NCI-H82 (cell line): ENCODE measurements at places on chromosomes 5 and 9.

GRCh38 chr9:93231121-93231694 lies 47.3 kb downstream of the WNK2 start:
- no peak for DNase-seq

DNA sequence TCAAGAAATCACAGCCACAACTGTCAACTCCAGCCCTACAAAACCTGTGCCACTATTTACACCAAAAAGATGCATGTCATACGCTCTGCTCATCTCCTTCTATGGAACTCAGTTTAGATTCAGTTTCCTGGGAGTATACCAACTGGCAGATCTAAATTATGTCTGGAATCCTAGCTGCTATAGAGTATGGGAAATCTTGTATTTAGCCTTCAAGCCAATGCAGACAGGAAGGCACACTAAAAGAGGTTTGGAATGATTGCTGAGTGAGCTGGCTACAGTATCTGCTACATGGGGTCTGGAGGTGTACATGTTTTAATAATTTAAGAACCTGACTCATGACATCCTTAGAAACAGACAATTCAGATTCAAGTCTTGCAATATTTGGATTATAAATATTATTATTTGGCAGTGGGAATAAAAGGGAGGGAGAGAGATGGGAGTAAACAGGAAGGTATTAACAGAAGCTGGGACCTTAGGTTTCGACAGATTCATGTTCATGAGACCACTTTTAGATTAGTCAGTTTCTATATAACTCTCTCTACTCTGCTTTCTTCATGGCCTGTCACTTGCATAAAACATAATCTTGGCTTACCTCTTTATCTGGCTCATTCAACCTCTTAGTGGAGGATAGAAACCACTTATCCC lies 178.8 kb upstream of the HAPLN1 start:
- no peak for DNase-seq

DNA sequence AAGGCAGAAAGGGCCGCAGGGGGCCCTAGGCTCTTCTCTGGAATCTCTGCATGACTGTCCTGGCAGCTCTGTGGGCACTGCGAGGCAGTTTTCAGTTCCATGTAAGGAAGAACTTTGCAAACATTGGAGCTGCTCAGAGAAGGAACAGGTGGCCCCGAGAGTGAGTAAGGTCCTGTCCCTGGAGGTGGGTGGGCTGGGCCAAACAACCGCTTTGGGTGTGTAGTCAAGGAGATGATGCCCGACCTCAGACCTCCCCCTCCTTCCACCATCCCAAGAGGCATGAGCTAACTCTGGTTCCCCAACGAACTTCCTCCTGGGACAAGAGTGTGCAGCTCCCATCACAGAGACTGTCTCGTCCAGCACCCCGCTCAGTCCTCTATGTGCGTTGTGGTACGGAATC lies 20.5 kb downstream of the CSF1R start:
- DNase-seq, result no peak

DNA sequence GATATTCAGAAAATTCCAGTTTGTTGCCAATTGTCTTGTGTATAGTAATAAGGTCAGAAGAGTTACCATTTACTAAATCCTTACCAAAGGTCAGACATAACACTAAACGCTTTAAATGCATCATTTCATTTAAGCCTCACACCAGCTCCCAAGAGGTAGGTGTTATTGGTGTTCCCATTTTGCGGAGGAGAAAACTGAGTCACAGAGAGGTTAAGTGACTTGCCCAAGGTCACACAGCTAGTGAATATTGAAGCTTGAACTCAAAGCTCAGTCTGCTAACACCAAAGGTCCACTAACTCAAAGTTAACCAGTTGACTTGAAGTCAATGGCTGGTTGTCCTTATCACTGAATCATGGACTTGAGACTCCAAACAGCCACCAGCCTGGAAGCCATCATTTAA lies 40.8 kb upstream of the NTNG2 start:
- DNase-seq, result no peak

- no peak for DNase-seq
Measured at GRCh38 chr5:55039843-55040242, 15.8 kb downstream of the GZMK start.

DNA sequence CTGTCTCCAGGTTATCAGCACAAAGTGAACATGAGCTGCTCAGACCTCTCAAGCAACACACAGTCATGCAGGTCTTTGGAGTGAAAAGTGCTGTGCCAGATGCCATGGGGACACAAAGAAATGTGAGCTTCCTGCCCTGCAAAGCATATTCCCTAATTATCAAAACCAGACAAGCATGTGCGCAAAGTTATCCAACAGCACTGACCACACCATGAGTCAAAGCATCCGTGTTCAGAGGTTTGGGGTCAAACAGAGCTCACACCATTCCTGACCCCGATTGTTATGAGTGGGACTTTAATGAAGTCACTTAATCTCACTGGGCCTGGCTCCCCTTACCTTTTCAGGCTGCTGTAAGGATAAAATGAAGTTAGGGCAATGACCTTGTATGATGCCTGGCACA lies 138.5 kb downstream of the SLIT3 start:
- no peak for DNase-seq

- no peak for DNase-seq
Measured at GRCh38 chr9:87518702-87519335, 21.2 kb downstream of the DAPK1 start.

- no peak for DNase-seq
Measured at GRCh38 chr9:100126423-100126822, 27.4 kb downstream of the INVS start.

DNA sequence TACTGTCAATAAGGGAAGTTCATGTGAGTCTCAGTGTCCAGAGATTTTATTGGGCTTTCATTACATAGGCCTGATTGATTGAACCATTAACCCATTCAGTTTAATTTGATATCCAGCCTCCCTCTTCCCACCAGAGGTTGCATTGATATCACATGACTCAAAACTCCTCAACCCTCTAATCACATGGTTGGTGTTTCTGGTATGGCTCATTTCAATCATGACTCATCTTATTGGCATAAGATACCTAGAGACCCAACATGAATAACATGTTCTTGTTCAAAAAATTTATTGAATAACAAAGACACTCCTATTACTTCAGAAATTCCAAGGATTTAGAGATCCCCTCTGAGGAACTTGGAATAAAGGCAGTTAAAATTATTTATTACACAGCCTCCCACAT lies 982.2 kb downstream of the TLE1 start:
- no peak for DNase-seq

DNA sequence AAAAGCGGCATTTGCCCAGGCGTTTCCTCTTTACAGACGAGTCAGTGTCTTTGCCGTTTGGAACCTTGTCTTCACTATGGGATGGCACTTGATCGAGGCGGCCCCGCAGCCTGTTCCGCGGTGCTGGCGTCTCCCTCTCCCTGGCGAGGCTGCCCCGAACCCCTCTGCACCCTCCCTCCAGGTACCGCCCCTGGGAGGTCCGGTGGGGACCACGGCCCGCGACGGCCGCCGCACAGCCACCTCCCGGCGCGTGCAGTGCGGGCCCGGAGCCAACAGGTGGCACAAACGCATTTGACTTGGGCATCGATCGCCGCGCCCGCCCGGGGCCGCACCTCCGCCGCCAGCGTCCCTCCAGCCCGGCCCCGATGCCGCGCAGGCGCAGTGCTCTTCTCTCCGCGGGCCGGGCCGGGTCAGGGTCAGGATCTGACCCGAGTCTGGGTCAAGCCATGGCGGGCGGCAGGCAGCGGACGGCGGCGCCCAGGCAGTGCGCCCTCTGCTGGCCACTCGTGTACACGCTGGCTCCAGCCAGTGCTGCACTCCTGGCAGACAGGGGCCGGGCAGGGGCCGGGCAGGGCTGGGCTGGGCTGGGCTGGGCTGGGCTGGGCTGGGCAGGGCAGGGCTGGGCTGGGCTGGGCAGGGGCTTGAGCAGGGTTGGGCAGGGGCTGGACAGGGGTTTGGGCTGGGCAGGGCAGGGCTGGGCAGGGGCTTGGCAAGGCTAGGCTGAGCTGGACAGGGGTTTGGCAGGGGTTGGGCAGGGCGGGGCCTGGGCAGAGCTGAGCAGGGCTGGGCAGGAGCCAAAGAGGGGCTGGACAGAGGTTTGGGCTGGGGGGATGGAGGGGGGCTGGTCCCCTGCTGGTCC lies 155.8 kb upstream of the IRX4 start:
- peak; percentile 59 for DNase-seq

- no peak for DNase-seq
Measured at GRCh38 chr5:44870430-44870829, 61.7 kb downstream of the MRPS30 start.

- no peak for DNase-seq
Measured at GRCh38 chr5:40717281-40717680, 37.6 kb downstream of the PTGER4 start.

DNA sequence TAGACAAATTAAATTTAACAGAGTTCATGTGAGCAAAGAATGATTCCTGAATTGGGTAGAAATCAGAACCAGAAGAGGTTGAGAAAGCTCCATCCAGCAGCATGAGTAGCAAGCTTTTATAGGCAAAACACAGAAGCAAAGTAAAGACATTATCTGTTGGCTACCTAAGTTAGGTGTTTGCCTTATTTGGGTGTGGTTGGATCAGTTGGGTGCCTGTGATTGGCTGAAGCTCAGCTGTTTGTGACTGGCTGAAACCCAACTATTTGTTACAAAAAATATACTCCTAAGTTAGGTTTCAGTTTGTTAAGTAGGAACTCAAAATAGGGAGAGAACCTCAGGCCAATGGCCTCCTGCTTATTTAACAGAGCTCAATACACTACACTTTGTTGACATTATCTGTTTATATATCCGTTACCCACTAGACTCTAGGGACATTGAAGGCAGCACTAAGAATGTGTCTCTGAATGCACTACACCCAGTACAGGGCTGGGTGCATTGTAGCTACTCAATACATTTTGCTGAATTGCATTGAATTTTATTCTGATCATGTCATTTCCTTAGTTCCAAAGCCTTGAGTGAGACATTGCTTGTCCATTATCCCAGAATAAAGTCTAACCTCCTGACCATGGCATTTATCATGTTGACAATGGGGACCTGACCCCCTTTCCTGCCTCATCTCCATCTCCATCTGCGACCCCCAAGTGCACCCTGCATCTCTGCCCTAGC lies 98.7 kb downstream of the CCDC192 start:
- DNase-seq, result no peak

DNA sequence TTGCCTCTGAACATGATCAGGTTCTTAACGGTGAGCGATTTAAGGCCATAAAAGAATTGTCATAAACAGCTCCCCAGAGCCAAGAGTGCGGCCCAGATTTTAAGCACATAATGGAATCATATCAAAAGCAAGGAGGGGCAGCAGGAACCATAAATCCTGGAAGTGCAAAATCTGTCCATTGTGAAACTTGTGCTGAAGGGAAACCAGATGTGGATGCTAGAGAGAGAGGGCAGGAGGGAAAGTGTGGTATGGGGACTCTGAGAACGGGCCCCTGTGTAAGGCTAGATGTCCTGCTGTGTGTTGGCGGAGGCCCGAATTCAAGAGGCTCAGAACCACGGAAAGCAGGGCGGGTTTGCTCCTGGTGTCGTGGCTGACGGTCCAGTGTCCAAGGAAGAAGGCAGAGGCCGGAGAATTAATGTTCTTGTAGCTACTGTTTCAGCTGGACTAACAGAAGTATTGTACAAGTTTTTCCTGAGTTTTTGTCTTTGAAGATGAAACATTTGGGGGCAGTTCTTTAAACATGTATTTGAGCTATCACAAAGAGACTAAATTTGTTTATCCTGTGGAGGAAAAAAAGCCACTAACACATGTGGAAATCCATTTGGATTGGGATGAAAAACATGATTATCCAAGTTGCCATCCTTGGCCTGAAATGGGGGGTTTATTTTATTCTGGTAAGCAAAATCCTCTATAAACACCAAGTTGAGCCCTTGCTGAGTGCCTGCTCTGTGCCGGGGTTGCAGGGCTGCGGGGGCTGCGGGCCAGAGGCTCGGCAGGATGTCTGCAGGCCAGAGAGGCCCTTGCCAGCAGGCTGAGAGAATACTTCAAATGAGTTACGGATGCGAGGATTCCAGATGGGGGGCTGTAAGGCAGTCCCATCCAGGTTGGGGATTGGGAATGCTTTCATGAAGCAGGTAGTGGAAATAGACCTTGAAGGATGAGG lies 9.2 kb upstream of the CXCL14 start:
- DNase-seq, result no peak

GRCh38 chr9:12680341-12680740 lies 12.8 kb upstream of the TYRP1 start:
- DNase-seq, result no peak

DNA sequence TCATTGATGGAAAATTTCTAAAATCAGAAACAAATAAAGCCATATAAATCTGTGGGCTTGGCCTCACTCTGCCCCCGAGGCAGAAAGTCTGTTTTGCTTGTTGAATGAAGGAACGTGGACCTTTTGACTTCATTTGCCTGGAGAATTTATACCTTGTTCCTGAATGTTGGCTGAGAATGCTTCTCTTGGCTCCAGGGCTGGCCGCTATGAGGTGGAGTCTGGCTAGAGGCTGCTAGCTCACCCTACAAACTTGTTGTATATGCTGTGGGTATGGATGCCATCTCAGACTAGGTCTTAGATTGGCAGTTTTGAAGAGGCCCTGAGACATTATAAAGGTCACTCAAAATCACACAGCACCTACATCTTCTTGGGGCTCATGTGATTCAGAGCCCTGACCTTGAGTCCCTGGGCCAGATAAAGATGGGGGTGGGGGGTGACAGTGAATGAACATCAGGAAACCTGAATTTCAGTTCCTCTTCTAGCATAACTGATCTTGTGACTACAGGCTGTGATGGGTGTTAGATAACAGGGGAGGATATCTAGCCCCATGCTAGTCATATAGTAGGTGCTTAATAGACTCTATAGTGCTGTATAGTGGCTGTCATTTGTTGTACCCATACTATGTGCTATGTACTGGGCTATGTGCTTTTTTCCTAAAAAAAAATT lies 2.8 kb downstream of the GM2A start:
- no peak for DNase-seq

DNA sequence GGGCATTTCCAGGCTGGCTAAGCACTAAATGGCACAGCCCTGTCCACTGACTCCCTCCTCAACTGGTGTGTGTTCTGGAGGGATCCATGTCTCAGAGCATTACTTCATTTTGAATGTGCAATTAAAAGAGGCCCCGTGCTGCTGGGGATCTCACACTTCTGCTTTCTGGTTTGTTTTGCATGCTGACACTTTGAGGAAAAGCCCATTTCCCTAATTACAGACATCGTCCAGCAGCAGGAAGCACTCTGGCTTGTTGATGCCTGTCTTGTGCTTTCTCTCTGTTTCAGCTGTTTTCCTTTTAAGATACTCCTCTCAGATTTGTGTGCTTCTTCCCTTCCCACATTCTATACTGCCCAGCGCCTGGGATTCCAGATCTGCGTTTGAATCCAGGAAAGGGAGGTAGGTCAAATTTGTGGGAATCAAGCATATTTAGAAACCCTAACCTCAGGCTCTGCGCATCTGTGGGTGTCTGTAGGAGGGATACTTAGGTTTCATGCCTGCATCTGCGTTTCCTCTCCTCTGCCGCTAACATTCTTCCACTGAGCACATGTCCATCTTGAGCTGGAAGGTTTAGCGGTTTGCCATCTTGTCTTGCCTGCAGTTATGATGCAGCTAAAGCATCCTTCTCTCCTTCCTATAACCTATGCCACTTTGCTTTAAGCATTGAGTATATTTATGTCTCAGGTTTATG lies 25.7 kb downstream of the SYK start:
- no peak for DNase-seq
